Large intestine (tissue), 12 donors: ENCODE measurements at places on chromosomes 12 and 14. TPM values are rescaled to one million over a fixed set of nuclear protein-coding genes. Genes with fewer than 3 reads are reported as not detected.

DNA sequence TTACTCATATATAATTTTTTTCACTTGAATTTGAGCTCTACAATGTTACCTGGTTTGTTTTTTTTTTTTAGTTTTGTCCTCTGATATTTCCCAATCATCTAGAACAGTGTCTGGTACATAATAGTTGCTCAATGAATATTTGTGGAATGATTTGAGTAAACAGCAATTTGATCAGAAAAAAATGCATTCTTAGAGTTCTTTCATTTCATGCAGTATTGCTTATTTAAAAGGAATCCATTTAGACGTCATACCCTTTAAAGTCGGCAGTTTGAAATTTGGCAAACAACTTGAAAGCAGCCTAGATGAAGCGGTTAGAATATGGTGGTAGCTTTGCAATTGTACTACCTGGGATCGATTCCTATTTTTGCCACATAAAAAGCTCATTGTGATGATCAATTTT is 140.0 kb downstream of the PDE3A start:
- H3K4me3 ChIP-seq: no peak overlapping the region
- H3K27ac ChIP-seq: no peak overlapping the region
- peaks cover 7% of the 10 kb centered on the region for H3K36me3 ChIP-seq

The KRT2 gene
- 0.54 TPM for polyA plus RNA-seq

GRCh38 chr12:49190974-49191373 is 2.1 kb upstream of the TUBA1A start:
- no peak for DNase-seq
- H3K27me3 ChIP-seq: peaks cover 14% of the 10 kb centered on the region
- H3K4me3 ChIP-seq: no peak overlapping the region
- no peaks in the 10 kb centered on the region for H3K4me1 ChIP-seq
- H3K36me3 ChIP-seq: no peaks in the 10 kb centered on the region
- no peak overlapping the region for H3K27ac ChIP-seq

DNA sequence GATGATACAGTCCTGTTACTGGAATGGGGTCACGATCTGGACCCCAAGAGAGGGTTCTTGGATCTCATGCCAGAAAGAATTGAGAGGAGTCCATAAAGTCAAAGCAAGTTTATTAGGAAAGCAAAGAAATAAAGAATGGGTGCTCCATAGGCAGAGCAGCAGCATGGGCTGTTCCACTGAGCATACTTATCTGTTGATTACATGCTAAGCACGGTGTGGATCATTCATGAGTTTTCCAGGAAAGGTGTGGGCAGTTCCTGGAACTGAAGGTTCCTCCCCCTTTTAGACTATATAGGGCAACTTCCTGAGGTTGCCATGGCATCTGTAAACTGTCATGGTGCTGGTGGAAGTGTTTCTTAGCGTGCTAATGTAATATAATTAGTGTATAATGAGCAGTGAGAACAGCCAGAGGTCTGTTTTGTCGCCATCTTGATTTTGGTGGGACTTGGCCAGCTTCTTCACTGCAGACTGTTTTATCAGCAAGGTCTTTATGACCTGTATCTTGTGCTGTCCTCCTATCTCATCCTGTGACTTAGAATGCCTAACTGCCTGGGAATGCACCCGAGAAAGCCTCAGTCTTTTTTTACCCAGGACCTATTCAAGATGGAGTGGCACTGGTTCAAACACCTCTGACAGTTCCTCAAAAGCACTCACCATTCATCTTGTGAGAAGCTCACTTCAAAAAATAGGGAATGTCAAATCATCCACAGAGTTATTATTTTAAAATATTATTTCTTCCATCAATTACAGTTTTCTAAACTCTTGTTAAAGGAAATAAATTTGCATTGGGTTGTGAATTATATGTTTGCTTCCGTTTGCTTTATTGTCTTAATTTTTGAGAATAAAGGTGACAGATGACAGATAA is 1358.8 kb upstream of the TMEM132C start:
- no peak overlapping the region for H3K27ac ChIP-seq
- no peaks in the 10 kb centered on the region for H3K36me3 ChIP-seq
- H3K27me3 ChIP-seq: no peaks in the 10 kb centered on the region
- no peak overlapping the region for H3K4me3 ChIP-seq
- peak; percentile 40 for DNase-seq
